ENCODE measurements at places on chromosomes 12 and 14.

GRCh38 chr12:20421421-20421820, 53.1 kb downstream of the PDE3A start:
- DNase-seq = no peak

GRCh38 chr12:108907839-108908351, 28.0 kb downstream of the DAO start:
- no peak for DNase-seq

- peak; percentile 7 for DNase-seq
Measured at GRCh38 chr12:43836475-43836989, 651 bp downstream of the TMEM117 start.

DNA sequence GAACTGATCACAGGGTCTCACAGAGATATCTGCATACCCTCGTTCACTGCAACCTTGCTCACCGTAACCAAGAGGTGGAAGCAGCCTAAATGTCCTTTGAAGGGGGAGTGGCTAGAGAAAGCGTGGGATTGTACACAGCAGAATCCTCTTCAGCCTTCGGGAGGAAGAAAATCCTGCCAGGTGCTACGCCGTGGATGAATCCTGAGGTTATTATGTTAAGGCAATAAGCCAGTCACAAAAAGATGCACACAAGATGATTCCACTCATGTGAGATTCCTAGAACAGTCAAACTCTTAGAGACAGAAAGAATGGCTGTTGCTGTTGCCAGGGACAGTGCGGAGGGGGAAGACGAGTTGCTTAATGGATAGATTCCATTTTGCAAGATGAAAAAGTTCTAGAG, 39.6 kb upstream of the SFSWAP start:
- DNase-seq = no peak

DNA sequence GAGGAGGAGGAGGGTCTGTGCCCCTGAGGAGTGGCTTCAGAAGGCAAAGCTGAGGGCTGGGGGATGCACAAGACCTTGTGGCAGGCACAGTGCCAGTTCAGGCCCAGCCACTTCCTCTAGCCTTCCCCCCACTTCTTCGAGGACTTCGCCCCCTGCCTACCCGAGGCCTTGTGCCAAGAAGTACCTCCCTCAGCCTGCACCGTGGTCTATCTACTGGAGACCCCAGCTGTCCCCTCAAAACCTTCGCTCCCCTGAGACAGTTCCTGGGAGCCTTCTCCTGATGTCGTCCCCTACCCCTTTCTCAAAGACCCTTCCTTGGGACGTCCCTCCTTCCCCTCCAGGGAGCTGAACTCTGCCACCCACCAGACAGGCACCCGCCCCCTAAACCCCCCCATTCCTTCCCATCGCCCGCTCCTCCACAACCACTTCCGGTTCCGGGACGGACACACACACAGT, 604 bp downstream of the ZNF384 start:
- DNase-seq = no peak

DNA sequence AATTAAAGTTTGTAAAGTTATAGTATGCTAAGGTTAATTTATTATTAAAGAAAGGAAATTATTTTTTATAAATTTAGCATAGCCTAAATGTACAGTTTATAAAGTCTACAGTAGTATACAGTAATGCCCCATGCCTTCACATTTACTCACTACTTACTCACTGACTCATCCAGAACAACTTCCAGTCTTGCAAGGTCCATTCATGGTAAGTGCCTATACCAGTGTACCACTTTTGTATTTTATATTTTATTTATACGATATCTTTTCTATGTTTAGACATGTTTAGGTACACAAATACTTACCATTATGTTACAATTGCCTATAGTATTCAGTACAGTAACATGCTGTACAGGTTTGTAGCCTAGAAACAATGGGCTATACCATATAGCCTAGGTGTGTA, 95.1 kb upstream of the GRIN2B start:
- DNase-seq = no peak

DNA sequence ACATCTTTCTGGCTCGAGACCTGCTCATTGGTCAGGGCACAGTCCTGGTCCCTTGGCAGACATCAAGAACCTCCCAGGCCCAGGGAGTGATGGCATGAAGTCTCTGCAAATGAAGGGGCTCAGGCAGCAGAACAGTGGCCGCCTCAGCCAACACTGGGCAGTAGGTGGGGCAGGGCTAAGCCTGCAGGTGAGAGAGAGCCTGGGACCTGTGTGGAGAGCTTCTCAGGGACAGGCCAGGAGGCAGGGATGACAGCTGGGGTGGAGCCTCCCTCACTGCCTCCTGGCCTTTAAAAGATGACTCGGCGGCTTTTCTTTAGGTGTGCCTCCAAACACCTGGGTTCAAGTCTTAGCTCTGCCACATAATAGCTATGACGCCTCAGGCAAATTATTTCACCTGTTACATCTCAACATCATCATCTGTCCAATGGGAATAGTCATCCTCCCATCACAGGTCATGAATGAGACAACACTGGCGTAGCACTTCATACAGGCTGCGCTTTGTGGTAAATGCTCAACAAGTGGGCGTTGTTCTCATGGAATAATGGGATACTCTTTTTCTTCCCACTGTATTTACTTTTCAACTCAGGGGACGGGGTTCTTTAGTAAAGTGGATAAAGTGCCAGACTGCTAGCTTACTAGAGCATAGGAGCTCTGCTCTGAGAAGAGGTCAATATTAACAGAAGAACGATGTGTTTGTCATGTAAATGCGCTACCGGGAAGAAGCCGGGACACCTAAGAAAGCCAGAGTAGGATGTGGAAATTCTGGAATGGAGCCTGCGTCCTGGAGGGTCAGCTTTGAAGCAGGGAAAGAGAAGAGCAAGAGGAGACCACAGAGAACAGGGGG, 277.4 kb downstream of the FOXN3 start:
- no peak for DNase-seq

GRCh38 chr12:14946162-14946561, 7.8 kb upstream of the ERP27 start:
- no peak for DNase-seq

DNA sequence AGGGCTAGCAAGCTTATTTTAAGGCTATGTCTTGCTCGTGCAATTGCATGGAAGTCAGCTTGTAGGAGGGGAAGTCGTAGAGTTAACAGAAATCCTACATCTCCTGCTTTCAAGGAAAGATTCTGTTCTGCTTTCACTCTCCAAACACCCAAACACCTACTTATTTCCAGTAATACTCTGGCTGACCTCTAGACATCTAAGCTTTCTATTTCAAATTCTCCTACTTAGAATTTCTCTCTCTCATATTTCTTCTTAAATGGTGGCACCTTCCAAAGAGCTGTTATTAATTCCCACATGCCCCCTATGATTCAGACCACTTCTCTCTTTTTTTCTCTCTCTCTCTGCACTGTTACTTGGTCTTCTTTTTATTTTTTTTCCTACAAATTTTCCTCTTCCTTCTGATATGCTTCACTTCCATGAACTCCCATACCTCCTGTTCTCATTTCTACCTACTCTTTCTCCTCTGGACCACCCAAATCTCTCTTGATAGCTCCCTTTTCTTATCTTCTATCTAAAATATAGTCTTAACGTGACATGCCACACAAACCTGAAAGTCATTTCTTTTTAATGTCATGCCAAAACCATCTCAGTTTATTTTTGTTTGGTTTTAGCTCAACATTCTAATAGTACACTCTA, 90.8 kb downstream of the RPS6KA5 start:
- no peak for DNase-seq

All from T-helper 2 cell (primary cell).